8988T (cell line): ENCODE measurements at places on chromosomes 2 and 18.

DNA sequence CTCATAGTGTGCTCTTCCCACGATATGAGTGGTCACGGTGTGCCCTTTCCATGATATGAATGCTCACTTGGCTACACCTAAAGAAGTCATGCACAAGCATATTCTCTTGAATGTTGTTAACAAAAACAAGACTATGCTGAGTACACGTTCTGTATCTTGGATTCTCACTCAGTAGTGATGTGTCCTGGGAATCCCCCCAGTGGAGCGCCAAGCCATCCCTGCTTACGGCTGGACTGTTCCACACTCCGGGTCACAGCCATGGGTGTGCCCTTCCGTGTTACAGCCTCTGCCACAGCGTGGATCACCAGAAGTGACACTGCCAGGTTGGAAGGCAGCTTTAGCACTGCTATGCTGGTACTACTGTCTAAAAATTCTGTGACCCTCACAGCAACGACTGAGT is 59.1 kb downstream of the TPO start:
- no peak for DNase-seq

DNA sequence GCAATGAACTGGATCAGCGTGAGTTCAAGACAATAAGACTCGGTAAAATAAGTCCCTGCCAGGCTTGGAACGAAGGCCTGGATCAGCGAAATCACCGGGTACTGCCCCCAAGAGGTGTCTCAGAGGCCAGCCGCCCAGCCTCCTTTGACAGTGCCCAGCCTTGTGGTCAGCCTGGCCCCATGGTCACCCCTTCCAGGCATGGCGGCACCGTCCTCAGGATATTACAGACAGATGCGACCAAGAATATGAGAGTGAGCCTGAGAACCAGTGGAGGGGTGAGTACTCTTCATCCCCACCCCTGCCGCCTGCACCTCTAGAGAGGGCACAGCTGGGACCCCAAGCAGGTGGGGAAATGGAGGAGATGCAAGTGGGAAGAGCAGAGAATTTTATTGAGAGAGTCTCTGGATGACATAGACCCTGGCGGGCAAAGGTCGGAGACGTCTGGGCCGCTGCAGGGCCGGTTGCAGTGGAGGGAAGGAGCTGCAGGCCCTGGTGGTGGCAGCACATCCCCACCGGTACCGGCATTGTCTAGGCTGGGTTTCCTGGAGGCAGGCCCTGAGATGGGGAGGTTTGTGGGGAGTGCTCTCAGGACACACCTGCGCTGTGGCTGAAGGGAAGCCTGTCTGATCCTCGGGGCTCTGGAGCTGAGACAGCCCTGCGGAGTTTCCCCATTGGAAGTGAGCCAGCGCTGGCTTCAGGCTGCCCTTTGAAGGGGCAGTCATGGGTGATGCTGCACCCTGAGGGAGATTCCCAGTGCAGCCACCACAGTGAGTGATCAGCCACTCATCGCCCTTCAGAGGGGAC is 190.0 kb downstream of the SEPTIN10 start:
- DNase-seq: no peak

- no peak for DNase-seq
Measured at GRCh38 chr2:147100406-147101035, 744.3 kb upstream of the ACVR2A start.

DNA sequence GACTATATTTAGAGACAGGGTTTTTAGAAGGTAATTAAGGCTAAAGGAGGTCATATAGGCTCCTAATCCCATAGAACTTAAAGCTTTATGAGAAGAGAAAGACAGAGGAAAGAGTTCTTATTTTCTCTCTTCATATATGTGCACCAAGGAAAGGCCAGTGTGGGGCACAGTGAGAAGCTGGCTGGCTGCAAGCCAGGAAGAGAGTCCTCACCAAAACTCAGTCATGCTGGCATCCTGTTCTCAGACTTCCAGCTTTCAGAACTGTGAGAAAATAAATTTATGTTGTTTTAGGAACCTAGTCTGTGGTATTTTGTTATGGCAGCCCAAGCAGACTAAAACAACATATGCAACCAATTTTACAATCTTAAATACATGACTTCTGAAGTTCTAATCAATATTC is 31.5 kb upstream of the ATIC start:
- DNase-seq: no peak
